ACHN (cell line): ENCODE measurements at places on chromosomes 12 and 14.

DNA sequence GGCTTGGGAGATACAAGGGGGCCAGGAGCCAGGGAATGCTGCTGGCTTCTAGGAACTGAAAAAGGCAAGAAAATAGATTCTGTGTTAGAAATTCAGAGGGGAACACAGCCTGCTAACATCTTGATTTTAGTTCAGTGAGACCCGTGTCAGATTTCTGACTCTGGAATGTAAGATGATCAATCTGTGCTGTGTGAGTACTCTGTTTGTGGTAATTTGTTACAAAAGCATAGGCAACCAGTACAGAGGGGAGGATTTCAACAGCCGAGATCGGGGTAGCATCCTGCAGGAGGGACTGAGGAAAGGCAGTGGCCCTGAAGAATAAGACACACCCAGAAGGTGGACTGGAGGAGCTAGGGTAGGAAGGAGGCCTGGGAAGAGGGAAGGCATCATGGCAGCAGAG lies 410.0 kb upstream of the CCDC196 start:
- no peak for DNase-seq

DNA sequence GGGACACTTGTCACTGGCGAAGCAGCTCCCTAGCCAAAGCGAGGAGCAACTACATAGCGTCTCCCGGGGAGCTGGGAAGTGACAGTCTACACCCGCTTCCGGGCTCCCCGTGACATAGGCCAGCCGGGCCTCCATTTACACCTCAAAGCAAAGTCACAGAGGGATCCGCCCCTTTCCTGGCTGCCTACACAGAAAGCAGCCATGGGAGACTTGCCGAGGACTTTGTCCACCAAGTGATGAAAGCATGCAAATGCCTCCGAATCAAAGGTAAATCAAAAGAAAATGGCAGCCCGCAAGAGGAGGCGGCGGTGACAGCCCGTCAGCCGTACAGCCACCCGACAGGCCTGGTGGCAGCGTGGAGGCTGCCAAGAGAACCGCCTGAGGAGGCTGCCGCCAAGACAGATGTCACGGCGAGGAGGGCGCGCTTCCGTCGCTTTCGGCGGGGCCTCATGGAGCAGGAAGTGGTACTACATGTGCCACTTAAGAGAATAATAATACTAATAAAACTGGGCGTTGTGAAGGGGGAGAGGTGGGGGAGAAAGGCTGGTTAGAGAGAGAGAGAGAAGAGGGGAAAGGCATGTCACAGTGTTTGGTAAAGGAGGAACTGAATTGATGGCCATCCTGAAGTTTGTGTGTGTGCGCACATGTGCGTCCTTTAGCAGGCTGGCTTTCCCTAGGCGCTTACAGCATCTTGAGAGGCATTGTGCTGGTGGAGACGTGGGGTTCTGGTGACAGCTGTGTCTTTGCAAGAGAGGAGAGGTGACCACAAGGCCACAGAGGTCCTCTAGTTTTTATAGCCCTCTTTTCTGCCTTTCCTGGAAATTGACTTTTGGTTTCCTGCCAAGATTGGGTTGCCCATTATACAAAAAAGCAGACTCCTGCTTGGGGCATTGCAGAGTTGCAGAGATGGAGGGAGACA lies 661.7 kb downstream of the VRK1 start:
- DNase-seq, result no peak

GRCh38 chr12:130186651-130187268 lies 24.5 kb downstream of the FZD10 start:
- DNase-seq, result peak; percentile 97

DNA sequence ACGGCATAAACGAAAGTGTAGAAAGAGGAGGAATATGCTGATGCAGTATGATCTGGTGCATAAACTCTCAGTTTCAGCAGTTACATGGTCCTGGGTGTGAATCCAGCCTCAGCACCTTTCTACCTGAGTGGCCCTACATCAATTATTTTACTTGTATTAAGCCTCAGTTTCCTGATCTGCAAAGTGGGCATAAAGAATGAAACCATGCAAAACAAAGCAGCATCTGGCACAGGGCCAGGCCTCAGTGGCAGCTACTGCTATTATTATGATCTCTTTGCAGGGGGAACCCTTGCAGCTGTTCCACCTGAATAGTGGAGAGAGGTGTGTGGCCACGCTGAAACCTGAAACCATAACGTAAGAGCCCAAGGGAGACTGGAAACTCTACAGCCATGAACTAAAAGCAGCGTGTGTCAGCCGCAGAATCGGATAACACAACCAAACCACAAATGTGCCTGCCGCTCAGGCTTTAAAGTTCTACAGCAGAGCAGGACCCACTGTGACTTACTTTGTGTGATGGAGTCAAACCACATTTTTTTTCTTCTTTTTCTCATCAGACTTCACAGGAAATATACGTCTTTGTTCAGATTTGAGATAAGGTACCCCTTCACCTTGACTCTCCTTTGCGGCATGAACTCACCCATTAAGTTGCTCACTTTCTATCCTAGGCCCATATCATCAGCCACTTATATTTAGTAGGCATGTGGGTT lies 29.2 kb upstream of the FOS start:
- no peak for DNase-seq

DNA sequence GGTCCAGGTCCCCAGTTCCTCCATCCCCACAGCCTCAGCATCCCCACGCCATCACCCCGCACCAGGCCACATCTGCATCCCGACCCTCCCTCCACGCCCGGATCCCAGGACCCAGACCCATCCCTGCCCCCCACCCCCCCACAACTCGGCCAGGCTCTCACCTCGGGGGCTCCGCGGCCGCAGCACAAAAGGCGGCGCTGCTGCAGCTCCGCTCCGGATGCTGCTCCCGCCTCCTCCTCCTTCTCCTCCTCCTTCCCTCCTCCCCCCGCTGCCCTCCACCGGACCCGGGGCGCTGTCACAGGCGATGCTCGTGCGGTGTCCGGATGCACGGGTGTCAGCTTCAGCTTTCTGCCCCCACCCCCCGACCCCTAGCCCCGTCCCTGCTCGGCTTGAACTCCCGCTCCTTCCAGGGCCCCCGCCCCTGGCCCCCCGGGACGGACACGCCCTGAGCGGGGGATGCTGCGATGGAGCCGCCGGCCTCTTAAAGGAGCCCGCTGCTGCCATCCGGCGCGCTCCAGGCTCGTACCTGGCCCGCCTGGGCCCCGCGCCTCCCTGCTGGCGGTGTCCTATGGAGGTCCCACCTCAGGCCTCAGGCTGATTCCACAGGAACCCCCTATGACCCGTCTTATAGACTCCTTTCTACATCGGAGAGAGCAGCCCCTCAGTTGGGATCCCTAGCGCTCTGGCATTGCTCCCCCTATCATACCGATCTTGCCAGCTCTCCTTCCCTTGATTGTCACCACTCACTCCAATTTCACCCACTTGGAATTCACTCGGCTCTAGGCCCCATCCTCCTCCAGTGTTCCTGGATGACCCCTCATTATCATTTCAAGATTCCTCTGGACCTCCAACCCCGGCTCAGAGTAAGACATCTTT lies at the start of gene MAP3K12:
TSS of gene MAP3K12 (minus strand) at position 193 of the 876 bp plus-strand sequence. CDS start 12,067 bp downstream, outside the sequence.
- peak; percentile 80 for DNase-seq

GRCh38 chr12:3246253-3246652 lies 169.1 kb downstream of the TSPAN9 start:
- DNase-seq, result no peak

DNA sequence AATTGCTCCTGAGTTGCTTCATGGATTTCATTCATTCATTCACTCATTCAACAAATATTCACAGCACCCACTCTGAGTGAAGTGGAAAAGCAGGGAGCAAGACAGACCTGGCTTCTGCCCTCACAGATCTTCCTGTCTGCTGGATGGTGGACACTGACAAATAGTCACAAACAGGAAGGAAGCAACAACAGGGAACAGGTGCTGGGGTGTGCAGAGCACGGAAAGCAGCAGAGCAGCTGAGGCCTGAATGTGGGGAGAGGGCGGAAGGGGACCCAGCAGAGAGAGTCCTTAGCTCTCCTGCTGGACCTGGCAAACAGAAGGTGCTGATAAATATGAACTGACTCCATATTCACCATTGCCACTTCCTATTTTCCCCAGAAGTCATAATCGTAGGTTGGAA lies 54.4 kb downstream of the SETD3 start:
- DNase-seq, result no peak

- no peak for DNase-seq
These were observed 43.5 kb upstream of the PTPRQ start for GRCh38 chr12:80400571-80400991.

DNA sequence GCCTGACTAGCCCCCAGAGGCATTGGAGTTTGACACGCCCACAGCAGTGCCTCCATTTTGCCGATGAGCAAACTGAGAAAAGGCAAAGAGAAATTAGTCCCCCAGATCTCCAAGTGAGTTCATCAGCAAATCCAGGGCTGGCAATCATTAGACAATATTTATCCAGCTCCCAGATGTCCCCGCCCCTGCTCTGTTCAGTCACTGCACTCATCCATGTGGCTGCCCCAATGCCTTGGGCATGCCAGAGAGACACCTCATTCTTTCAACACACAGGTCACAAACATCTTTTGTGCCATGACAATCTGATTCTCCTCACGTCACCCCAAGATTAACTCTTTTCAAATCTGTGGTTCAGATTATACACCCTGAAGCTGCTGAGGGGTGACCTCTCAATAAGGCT lies 43.5 kb downstream of the DPF3 start:
- DNase-seq, result peak; percentile 46

- no peak for DNase-seq
These were observed 84.4 kb upstream of the CMKLR1 start for GRCh38 chr12:108423486-108423885.

DNA sequence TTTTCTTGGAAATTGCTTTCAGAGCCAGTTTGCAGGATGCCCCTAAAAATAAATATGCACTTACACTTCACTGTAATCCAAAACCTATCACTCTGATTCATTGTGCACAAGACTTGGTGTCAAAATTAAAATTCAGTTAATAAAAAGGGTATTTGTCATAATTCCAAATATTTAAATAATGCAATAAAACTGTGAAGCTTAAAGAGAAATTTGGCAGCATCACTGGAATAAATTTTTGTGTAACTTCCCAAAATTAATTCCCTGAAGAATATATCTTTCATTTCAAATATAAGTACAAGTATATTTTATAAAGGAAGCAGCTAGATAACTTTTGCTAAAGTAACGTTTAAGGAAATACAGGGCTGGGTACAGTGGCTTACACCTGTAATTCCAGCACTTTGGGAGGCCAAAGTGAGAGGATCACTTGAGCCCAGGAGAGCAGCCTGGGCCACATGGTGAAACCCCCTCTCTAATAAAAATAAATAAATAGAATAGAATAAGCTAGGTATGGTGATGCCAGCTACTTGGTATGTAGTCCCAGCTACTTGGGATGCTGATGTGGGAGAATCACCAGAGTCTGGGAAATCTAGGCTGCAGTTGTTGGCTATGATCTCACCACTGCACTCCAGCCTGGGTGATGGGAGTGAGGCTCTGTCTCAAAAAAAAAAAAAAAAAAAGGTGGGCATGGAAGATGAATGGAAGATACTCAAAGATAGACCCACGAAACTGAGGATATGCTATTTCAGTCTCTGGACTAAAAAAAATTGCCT lies 233.8 kb downstream of the FBXL14 start:
- DNase-seq, result peak; percentile 65

DNA sequence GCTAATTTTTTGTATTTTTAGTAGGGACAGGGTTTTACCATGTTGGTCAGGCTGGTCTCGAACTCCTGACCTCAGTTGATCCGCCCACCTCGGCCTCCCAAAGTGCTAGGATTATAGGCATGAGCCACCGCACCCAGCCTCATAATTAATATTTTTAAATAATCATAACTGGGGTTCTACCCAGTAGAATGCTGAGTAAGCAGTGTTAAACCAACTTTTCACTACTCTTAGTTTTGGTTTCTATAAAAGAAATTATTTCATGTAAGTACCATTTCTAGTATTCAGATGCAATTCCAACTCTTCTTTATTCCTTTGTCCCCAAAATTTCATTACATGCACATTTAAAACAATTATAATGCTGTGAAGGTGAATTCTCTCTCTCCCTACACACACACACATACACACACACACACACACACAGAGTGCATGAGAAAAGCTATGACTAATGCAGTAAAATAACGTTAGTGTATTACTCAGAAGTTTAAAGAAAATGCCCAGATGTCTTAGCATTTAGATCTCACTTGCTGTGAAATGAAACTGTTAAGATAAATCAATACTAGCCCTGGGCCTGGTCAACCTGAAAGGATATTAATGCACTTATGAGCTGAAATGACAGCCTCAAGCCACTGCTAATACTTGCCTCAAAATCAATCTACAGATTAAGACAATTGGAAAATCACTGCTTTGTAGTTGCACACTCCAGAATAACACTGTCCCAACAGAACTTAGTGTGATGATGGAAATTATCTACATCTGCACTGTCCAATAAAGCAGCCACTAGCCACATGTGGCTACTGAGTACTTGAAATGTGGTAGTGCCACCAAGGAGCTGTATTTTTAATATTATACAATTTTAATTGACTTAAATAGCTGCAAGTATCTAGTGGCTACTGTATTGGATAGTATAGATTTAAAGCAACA lies 36.0 kb downstream of the PTPN21 start:
- peak; percentile 42 for DNase-seq

GRCh38 chr12:101051151-101051550 lies 158.9 kb downstream of the SLC5A8 start:
- no peak for DNase-seq

- DNase-seq, result no peak
These were observed 85.9 kb downstream of the KIF21A start for GRCh38 chr12:39357041-39357440.

DNA sequence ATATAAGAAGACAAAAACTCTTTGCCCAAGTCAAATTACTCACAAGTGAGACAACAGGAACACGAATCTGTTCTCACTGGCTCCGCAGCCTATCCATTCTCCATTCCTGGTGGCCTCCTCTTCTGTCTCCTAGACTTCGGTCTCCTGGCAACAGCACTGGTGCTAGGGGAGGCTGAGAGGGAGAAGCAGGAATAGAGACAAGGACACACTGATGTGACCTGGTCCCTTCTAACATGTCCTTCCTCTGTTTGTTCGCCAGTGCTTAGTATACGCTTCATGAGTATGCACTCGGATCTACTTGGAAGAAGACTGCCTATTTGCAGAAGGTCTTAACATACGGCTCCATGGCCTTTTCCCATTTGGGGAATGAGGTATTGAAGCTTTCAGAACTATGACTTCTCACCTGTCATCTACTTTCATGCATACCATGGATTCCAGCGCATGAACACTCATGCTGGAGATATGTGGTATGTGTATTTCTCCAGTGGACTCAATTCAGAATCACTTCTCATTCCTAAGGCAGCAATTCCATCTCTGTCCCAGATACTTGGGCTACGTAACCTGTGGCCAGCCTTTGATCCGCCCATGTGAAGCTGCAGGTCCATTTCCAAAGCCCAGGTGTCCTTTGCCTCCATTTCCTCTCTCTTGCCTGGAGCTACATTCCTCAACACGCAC lies 33.9 kb downstream of the BHLHE41 start:
- peak; percentile 74 for DNase-seq

GRCh38 chr14:91918186-91918883 lies 29.2 kb downstream of the FBLN5 start:
- DNase-seq, result no peak

- DNase-seq, result no peak
These were observed 131.3 kb upstream of the RAP1B start for GRCh38 chr12:68479261-68479895.

- no peak for DNase-seq
These were observed 83.2 kb downstream of the RALGAPA1 start for GRCh38 chr14:35725930-35726329.
